Activated gamma-delta T cell (primary cell): ENCODE measurements at places on chromosomes 5 and 9.

DNA sequence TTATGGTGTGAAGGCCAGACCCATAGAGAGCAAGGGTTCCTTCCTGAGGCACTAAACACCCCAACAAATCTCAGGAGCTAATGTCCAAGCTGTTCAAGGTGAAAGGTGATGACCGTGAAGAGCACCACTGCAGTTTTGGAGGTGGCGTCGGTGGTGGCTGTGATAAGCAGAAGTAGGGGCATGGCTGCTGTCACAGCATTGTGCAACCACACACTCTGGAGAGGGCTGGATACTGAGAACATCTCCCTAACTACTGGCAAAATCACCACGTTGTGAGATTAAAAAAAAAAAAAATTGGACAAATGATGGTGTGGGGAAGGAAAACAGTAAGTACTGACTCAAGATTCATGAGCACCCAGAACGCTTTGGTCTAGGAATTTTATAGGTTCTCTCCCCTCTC lies 156.5 kb downstream of the PJA2 start:
- no peak for DNase-seq

DNA sequence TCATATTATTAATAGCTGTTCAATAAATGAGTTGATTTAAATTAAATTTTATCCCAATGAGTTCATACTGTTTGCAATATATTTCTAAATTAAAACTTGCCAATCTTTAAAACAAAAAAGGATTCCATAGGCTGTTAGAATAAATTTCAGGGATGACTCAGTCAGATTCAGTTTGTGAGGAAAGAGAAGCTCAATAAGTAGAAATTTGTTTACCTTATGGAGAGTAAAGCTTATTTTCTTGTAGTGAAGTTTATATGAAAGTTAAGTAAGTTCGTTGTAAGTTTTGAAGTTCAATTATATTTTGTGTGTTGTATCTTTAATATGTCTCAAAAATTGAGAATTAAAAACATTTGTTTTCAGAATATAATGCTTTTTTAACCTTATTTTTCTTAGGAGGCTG lies 29.0 kb downstream of the GPBP1 start:
- DNase-seq, result no peak

GRCh38 chr5:401146-402034 lies 41.6 kb upstream of the EXOC3 start:
- no peak for DNase-seq

DNA sequence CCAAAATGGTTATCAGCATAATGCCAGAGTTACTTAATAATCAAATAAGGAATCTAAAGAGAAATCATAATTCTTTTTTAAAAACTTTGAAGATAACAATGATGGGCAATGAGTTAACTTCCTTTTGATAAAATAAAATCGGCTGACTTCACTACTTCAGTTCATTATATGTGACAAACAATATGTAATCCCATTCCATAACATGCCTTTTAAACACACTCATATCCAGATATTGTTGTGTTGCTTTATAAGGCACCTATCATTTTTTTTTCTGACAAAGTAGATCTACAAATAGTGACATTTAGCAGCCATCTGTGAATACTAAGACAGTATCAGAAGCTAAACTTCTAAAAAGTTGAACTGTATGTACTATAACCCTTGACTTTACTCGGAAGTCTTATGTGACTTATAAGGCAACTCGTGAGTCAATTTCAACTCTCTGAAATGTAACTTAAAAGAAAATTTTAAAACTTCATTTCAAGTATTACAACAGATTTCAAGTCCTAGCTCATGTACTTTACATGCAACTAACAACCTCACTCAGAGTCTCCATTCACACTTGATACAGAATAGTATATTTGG lies 7.5 kb downstream of the ADAMTS6 start:
- DNase-seq, result no peak

GRCh38 chr9:96738147-96739027 lies 39.5 kb downstream of the ZNF510 start:
- no peak for DNase-seq

DNA sequence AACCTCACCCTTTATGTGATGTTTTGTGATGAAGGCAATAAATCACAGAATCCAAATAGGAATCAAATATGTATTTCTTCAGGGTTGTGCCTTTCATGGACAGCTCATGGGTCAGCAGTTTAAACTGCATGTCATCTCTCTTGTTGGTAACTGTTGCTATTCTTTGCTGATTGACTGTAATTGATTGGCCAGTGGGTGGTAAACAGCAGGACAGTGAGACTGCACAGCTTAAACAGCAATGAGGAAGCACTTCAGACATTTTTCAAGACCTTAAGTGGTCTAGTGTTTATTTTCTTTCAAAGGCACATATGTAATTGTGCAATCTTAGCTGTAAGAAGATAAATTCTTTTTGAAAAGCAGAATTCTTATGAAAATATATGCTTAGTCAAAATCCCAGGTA lies 260.5 kb downstream of the COX7C start:
- no peak for DNase-seq

GRCh38 chr9:90909747-90910283 lies 108.2 kb downstream of the SYK start:
- no peak for DNase-seq

- DNase-seq, result no peak
These were observed 459.8 kb downstream of the CCDC171 start for GRCh38 chr9:16012621-16013020.

DNA sequence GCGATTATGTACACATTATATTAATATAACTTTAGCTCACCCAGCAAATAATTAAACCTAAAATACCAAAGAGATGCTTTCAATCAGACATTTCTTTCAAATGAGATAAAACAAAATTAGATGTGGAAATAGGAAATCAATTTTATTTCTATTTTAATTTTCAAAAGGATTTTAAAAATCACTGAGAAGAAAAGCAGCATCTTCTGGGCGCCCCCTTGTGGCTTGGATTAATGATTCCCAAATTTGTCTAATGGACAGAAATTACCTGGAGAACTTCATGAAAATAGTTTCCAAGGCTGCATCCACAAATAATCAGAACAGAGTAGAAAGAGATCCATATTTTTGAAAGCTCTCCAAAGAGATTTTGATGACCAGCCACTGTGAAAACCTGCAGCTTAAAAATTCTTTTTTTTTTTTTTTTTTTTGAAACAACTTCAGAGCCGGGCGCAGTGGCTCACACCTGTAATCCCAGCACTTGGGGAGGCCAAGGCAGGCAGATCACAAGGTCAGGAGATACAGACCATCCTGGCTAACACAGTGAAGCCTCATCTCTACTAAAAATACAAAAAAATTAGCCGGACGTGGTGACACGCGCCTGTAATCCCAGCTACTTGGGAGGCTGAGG lies 50.9 kb upstream of the CEMIP2 start:
- DNase-seq, result no peak

DNA sequence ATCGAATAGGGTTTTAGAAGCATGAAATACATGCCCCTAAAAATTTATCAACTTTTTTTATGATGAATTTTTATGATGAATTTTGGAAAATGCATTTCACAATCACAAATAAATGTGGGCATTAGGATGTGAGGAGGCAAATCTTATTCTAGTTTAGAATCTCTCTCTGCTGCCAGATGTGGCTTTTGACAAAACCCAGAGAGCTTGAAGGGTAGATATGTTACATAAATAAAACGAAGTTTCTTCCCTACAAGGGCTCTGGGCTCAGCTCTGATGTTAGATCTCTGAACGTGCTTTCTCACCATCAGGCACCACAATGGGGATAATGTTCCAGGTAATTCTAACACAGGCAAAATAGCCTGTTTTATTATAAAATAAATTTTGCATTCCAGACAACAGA lies 102.3 kb upstream of the ADAMTSL1 start:
- DNase-seq, result no peak

DNA sequence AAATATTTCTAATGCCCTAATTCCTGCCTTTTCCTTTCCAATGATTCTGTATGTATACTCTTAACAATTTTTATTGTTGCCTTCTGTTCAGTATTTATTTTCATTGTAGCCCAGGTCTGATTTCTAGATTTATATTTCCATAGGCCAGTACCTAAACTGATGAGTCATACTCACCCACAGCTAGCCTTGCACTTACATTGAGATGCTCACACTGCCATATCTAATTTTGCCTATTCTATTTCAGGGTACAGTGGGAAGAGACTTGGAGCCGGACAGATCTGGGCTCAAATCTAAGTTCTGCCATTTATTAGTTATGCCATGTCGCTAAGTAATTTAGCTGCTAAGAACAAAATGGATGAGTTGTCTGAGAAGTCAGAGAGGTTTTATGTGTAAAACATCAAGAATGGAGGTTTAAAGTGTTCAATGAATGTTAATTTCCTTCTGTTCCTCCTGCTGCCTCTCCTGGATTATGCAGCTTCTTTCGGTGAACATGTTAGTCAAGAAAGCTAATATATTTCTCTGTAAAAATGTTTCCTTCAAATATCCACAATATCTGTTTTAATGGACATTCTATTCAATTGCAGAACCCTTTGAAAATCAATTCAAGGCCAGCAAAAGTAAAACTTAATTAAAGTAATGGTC lies 62.3 kb upstream of the CDK5RAP2 start:
- no peak for DNase-seq
